CD4-positive, CD25-positive, alpha-beta regulatory T cell (primary cell): ENCODE measurements at places on chromosomes 2 and 18. TPM values are rescaled to one million over a fixed set of nuclear protein-coding genes. Genes with fewer than 3 reads are reported as not detected.

- DNase-seq: no peak
Observed at GRCh38 chr2:104431701-104432121, 422.2 kb upstream of the POU3F3 start.

- no peak for DNase-seq
Observed at GRCh38 chr2:143070704-143071103, 58.5 kb upstream of the ARHGAP15 start.

DNA sequence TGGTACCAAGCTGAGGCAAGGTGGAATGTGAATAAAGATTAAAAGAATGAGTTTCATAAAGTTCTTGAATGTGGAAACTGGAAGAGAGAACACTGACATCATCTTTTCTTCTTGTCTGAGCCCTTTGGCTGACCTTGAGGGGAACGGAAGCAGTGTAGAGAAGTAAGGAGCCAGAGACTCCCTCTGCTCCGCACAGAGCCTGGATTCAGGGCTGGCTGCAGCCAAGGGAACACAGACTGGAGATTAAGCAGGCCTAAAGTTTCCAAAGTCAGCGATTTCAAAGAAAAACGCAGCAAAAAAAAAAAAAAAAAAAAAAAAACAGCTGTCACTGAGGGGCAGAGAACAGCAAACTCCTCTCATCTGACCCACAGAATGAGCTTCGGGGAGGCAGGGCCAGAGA lies 19.3 kb upstream of the ALK start:
- no peak for DNase-seq

GRCh38 chr2:234795272-234795920 lies 156.4 kb upstream of the SH3BP4 start:
- DNase-seq: no peak

SNRNP27 gene
- 51.7 TPM for polyA plus RNA-seq

- DNase-seq: no peak
Observed at GRCh38 chr2:85195956-85196355, 62.8 kb downstream of the TCF7L1 start.

RETREG2 gene
- polyA plus RNA-seq: 66.7 TPM

DNA sequence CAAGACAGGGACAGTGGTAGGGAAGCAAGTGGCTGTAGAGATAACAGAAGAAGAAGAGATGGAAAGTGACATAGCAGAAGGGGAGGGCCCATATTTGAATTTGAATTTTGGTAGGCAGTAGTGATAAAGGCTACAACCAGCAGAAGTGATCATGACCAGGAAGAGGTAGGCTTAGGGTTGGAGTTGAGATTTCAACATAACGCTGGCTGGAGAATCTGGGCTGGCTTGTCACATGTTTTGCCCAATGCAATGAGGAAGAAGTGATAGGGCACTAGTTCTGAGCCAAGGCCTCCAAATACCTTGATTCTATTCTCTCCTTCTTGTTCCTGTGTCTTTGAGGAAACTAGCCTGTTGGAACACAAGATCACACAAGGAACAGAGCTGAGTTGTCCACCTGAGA lies 69.4 kb downstream of the SCG2 start:
- no peak for DNase-seq

DNA sequence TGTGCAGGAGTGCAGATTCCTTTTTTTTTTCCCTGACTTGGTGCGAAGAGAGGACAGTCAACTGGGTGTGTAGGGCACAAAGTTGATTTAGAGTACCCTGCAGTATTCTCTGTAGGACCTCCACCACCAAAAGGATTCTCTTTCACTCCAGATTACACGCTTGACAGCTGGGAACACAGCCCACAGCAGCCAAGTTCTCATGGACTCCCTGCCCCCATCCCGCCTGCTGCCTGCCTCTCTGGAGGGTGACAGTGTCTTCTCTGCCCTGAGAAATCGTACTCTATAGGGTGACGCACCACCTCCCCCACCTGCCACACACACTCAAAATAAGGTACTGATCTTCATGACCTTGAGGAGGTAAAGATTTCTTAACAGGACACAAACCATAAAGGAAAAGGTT lies 26.6 kb upstream of the IHH start:
- DNase-seq: no peak

DNA sequence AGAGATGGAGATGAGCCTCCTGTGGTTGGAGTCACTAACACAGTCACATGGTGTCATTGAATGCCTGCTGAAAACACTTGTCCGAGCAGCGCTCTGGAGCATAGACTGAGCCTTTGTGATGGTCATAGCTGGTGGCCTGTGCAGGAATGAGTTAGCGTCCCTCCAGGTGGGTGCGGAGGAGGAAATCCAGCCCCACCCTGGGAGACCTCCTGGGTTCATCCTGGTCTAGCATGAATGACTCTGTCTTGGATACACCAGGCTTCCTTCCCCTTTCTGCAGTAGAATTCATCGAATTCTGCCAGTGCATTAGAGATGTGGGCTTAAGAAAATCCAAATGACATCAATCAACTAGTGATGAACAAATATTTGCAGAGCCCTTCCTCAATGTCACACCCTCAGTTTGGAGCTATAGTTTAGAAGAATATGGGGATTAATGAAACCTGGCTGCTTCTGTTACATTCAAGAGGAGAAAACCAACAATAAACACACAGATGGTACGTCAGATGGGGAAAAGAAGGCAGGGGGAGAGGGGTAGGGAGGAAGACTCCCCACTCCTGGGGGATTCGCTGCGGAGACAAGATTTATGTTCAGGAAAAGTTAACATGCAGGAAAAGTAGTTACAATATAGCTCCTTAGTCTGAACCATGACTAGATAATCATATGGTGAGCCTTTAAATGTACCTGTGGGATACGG lies 136.7 kb downstream of the DDX1 start:
- no peak for DNase-seq

GRCh38 chr2:37718515-37719161 lies 47.2 kb upstream of the CDC42EP3 start:
- DNase-seq: no peak

GRCh38 chr2:235514627-235515363 lies 21.0 kb downstream of the AGAP1 start:
- DNase-seq: no peak

GRCh38 chr2:148926981-148927401 lies 52.0 kb downstream of the KIF5C start:
- no peak for DNase-seq

SLC14A1 gene
- polyA plus RNA-seq: 10.5 TPM

- no peak for DNase-seq
Observed at GRCh38 chr2:60505240-60505879, 48.1 kb downstream of the BCL11A start.

LCT gene
- not detected for polyA plus RNA-seq

GRCh38 chr2:6073191-6074088 lies 381.3 kb downstream of the SOX11 start:
- no peak for DNase-seq

GRCh38 chr18:12449051-12449785 lies 41.5 kb downstream of the PRELID3A start:
- no peak for DNase-seq

DNA sequence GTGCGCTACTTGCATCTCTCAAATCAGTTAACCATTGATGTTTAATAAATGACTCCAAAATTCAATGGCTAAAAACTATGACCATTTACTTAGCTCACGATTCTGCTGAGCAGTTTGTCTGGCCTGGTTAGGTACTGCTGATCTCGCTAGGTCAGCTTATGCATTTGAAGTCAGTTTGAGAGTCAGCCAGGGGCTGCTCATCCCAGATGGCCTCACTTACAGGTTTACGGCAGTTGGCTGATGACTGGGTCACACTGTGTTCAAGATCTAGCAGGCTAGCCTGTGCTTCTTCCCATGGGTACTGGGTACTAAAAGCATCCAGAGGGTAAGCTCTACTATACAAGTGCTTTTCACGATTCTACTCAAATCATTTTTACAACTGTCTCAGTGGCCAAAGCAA lies 122.1 kb downstream of the DLGAP1 start:
- DNase-seq: no peak

GRCh38 chr2:47056374-47056773 lies 98.7 kb downstream of the STPG4 start:
- DNase-seq: no peak

VIL1 gene
- polyA plus RNA-seq: 0.09 TPM

CCDC121 gene
- 0.49 TPM for polyA plus RNA-seq

DNA sequence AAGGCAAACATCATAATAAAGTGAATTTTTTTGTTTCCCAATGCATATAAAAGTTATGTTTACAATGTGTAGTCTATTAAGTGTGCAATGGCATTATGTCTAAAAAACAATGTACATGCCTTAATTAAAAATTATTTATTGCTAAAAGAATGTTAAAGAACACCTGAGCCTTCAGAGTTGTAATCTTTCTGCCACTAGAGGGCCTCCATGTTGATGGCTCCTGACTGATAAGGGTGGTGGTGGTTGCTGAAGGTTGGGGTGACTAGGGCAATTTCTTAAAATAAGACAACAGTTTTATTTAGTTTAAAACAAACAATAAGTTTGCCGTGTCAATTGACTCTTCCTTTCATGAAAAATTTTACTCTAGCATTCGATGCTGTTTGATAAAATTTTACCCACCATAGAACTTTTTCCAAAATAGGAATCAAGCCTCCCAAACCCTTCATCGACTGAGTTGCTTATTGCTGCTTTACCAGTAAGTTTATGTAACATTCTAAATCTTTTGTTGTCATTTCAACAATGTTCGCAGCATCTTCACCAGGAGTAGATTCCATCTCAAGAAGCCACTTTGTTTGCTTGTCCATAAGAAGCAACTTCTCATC lies 32.3 kb downstream of the MAP3K2 start:
- peak; percentile 70 for DNase-seq

- DNase-seq: no peak
Observed at GRCh38 chr2:222302178-222303018, 3.6 kb upstream of the PAX3 start.

IL1RL1 gene
- not detected for polyA plus RNA-seq

REG3A gene
- not detected for polyA plus RNA-seq

DNA sequence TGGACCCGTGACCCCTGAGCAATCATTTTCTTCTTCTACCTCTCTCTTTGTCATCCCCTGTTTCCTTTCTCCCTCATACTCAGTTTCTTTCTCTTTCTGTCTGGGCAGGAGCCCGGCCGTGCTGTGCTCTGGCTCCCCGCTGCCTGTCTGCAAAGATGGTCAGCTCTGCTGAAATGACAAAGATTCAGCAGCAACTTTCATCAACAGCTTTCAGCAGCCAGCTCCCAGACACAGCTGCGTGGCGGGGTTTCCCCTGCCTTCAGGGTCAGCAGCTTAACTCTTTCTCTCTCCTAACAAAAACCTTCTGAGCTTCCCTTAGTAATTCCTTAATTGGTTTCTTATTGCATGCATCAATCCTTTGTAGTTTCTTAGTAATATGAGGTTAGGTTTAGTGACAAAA lies 1234.4 kb downstream of the CNTNAP5 start:
- no peak for DNase-seq

C1QL2 gene
- not detected for polyA plus RNA-seq

DNA sequence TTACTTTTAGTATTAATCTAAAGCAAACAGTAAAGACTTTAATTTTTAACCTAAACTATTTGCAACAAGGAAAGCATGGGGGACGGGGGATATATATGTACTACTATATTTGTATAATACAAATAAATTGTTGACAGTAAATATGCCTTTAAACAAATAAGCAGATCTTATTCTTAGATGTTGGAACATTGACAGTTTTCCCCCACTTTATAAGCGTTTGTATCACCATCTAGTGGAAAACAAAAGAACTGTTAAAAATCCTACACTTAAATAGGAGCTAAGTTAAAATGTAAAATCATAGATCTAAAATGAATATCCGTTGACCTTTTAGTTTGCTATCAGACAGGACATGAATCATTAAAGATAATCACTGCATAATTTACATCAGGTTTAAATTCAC lies 50.0 kb downstream of the RBBP8 start:
- DNase-seq: peak; percentile 48

- DNase-seq: no peak
Observed at GRCh38 chr2:238169708-238170251, 11.0 kb downstream of the ERFE start.

HOXD13 gene
- not detected for polyA plus RNA-seq

- DNase-seq: no peak
Observed at GRCh38 chr2:221848286-221848685, 276.2 kb upstream of the EPHA4 start.

DNA sequence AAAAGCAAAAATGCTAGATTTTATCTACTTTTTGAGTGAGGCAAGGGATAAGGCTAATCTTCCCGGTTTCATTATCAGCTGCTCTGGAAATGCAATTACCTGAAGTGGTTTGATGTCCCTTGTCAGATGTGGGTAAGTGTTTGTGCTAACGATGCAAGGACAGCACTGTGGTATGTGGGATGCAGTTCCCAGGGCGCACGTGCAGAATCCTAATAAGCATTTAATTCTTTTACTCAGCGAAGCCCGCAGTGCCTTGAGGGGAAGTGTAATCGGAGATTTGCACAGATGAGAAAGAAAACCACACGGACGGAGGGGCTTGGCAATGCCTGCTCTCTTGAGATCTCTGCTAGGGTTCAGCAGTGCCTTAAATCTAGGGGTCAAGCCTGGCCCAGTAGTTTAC lies 108.5 kb upstream of the LYPD6 start:
- no peak for DNase-seq

- no peak for DNase-seq
Observed at GRCh38 chr2:173417341-173417740, 62.7 kb downstream of the CDCA7 start.

GRCh38 chr18:58871514-58872420 lies 7.1 kb downstream of the ZNF532 start:
- DNase-seq: no peak

GRCh38 chr18:766550-766860 lies 45.5 kb downstream of the YES1 start:
- DNase-seq: no peak

- DNase-seq: no peak
Observed at GRCh38 chr18:8673256-8674209, 31.8 kb upstream of the MTCL1 start.

DNA sequence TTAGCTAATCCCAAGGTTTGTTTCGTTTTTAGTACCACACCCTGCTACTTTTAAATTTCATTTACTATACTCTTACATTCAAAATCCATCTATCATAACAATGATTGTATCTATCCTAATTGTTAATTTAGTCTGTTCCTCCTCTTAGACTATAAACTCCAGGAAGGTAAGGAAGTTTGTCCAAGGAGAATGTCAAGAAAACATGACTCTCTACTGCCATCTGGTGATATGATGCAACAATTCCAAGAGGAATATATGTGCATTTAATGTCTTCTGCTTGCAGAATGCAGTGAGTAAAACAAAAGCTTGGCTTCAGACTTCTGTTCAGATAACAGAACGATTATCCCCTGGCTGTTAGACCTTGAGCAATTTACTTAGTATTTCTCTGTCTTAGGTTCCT lies 1267.1 kb downstream of the LRP1B start:
- DNase-seq: no peak

KCTD1 gene
- polyA plus RNA-seq: 0.26 TPM

- no peak for DNase-seq
Observed at GRCh38 chr2:69997015-69997830, 35.8 kb upstream of the ASPRV1 start.

DNA sequence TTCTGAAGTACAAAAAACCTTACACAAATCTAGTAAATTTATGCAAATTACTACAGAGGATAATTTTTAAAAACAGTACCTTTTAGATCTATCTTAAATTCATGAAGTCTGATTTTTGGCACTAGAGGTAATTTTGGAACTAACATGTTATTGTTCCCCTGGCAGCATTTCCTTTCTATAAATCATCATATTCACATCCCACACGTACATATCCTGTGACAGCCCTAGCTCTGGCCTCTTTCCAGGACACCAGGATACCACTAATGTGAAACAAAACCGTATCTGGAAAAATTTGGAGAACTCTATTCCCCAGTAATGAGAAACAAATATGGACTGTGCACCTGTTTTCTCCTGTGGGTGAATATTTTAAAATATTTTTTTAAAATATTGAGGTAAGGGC lies 14.0 kb upstream of the BIRC6 start:
- no peak for DNase-seq
